Head of caudate nucleus (tissue), 42 donors: ENCODE measurements at places on chromosomes 6 and 20.

DNA sequence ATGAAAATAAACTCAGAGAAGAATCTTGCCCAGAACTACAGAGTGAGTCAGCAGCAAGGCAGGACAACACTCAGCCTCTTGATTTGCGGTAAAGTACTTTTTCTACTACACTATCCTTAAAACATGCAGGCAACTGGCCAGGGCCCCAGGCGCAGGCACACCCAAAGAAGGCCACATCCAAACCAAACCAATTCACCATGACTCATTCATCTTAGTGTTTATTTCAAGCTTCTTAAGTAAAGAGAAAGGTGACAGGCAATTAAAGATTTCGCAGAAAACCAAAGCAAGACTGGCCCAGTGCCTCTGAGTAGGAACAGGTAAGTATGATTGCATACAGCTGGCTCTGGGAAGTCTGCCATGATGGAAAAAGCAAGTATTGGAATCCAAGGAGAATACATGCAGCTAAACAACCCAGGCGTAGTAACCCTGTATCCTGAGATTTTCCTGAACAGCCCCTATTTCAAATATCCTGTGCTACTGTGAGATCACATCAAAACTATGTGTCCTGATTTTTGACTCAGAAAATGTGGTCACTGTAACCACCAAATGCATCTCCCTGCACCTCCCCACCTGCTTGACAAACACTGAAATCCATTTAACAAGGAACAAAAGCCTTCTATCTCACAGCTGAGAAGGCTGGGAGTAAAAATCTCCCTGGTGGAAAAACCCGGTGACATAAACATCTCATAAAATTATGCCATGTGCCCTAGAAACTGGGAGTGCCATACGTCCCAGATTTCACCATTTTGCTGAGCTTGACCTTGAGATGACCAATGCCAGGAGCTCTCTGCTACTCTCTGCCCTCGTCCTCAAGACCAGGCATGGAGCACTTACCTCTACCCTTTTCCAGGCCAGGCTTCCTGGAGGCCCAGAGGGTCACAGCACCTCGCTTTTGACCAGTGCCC lies 12.4 kb downstream of the WFDC3 start:
- no peak for DNase-seq

DNA sequence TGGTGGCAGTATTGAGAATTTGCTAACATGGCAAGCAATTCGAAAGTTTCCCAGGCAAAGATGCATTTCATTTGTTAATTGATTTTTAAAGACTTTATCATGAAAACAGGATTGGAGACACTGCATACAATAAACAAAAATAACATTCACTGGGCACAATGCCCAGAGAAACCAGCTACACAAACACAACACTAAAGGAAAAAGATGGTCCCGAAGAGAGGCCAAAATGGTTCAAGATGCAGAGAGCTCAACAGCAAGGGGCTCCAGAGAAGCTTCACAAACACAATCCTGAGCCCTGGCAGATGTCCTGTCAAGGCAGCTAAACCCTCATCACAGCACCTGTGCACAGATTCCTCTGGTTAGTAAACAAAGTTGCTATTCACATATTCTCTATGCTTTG lies 79.3 kb downstream of the INSM1 start:
- DNase-seq = no peak

DNA sequence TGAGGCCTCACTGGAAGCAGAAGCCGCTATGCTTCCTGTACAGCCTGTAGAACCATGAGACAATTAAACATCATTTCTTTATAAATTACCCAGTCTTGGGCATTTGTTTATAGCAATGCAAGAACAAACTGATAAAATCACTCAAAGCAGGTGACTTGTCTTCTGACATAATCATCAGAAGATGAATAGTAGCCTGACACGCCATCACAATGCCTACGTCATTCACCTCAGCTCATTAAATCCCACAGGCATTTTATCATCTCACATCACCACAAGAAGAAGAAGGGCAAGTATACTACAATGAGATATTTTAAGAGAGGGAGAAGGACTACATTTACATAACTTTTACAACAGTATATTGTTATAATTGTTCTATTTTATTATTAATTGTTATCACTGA lies 3.1 kb upstream of the CAP2 start:
- no peak for DNase-seq

DNA sequence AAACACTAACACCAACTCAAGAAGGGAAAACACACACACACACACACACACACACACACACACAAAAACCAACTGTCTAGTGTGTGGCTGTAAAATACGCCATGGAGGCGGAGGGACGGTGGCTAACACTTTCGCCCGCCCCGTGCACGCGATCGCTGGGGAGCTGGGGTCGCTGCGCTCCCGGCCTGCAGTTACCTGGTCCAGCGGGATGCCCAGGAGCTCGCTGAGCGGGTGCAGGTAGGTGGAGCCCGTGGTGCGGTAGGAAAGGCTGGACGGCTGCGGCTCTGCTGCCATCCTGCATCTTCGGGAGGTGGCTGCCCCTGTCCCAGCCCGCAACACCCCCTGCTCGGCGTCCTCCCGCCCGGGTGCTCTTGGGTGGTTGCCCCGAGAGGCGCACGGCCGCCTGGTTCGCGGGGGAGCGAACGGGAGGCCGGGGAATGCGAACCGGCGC lies 303 bp downstream of the MBOAT1 start:
- peak; percentile 6 for DNase-seq

DNA sequence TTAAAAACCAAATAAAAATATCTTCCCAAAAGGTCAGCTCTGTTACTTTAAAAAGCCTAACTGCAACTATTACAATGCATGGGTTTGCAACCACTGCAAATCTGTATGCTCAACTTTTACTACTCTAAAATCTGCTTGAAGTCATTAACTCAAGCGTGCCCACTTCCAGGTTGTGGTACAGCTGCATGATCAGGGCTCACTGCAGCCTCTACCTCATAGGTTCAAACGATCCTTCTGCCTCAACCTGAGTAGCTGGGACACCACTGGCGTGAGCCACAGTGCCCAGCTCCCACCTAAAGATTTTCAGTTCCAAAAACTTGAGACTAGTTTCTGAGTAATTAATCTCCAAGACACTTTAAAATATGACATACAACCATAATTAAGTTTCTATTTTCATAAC lies 8.2 kb downstream of the DIDO1 start:
- no peak for DNase-seq

- DNase-seq = no peak
These were observed 113.7 kb upstream of the PDE10A start for GRCh38 chr6:165776691-165777090.

- DNase-seq = no peak
These were observed 41.9 kb downstream of the TTI1 start for GRCh38 chr20:37991157-37991866.

GRCh38 chr20:50708845-50709635 lies 17.7 kb upstream of the RIPOR3 start:
- no peak for DNase-seq

DNA sequence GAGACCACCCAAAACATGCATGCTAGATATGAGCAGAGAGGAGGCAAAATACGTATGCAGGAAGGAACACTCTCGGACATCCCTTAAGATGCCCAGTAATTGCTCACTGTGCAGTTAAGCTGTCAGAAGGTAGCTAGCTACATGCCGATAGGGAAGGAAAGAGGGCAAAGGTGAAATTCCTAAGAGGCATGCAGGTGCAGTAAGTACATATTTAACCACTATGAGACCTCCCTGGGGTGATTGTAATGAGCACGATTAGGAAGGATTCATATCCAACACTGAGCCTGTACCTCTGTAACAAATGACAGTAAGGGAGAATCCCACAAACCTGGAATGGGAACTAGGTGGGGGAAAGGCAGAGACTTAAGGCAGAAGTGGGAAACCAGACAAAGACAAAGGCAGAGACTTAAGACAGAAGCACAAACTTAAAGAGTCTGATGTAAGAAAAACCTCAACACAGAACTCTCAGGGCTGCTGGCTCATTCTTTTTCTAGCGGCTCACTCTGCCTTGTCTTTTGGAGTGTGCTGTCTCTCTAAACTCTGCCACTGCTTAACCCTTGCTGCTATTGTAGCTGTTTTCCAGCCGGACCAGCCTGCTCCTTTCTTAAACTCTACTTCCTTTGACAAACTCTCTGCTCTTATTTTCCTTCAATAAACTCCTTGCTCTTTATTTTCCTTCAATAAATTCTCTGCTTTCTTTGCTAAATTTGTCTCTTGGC lies 148.1 kb downstream of the UBE3D start:
- DNase-seq = no peak
